Cardiac septum (tissue), 1 donor: ENCODE measurements at places on chromosomes 5 and 9. TPM values are rescaled to one million over a fixed set of nuclear protein-coding genes. Genes with fewer than 3 reads are reported as not detected.

NRG2 gene
- total RNA-seq, result 5.1 TPM

PKD2L2 gene
- total RNA-seq, result 0.62 TPM

PLPP7 gene
- total RNA-seq, result 78.7 TPM

CBY3 gene
- not detected for total RNA-seq

BARHL1 gene
- not detected for total RNA-seq

CERCAM gene
- 16.6 TPM for total RNA-seq

FOXD4L4 gene
- not detected for total RNA-seq

GRCh38 chr5:170097934-170098333, 7.8 kb upstream of the FOXI1 start:
- peak; percentile 74 for DNase-seq

DNA sequence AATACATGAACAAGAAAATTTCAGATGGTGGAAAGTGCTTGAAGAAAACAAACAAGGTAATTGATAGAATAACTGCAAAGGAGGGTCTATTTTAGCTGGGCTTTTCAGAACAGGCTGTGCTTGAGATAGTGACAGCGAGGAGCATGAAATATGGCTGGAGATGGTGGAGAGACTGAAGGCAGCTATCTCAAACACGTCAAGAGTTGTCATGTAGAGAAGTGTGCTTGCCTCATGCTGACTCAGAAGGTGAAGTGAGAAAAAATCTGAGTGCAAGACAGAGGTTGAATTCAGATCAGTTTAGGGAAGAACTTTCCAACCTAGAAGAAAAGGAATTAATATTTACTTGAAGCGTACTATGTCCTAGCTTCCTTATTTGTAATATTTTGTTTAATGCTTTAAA, 115.5 kb upstream of the RANBP3L start:
- no peak for DNase-seq

DNA sequence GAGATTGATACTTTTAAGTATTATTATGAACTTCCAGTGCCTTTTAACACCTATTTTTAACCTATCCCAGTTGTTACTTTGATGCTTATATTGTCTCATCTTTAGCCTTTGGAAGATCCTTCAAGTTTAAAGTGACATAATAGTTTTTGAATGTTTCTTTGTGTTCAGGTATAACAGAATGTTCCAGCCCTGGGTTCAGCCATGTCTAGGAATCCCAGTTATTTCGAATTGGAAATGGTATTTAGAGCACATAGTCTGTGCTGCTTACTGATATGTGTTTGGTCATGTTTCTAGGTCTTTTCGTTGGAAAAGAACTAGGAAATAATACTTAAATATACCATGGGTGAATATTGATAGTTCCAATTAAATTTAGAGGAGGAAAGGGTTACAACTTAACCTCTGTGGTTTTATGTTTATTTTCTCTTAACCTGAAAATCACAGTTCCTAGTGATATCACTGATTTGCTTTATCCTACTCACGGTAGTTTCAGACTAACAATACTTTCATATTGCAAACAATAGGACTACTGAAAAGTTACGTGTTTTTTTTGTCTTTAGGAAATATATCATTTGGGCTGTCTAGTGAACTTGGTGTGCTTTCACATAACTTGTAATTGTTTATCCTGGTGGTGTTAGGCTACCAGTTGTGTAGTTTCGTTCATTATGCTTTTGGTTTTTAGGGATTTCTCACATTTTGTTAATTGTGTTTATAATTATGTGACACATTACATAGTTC, 37.8 kb downstream of the UHRF2 start:
- no peak for DNase-seq

- DNase-seq, result no peak
These were observed 96.4 kb downstream of the RFK start for GRCh38 chr9:76297721-76298239.

- DNase-seq, result no peak
These were observed 52.4 kb downstream of the FBXW11 start for GRCh38 chr5:171953860-171954701.

GRCh38 chr9:72315089-72315509, 49.9 kb downstream of the ZFAND5 start:
- no peak for DNase-seq

DNA sequence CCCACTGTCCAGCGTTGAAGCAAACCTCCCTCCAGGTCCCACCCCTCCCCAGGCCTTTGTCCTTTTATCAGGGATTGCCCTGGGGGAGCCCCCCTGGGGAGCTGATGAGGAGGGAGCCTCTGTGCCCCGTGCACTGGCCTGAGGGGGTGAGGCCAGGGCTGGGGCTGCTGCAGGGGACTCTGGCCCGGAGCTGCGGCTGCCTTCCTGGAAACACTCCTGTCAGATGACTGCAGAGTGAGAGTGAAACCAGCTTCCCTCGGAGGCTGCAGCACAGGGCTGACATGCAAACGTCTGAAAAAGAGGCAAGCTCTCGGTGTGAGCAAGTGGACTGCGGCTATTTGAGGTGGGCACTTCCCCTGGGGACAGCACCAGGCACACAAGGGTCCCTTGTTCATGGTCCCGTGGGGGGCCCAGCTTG, 4.6 kb upstream of the TRAF2 start:
- no peak for DNase-seq

- DNase-seq, result no peak
These were observed 184.0 kb upstream of the GDNF start for GRCh38 chr5:38023799-38024198.

GRCh38 chr9:135136991-135137832, 49.7 kb downstream of the OLFM1 start:
- no peak for DNase-seq

DNA sequence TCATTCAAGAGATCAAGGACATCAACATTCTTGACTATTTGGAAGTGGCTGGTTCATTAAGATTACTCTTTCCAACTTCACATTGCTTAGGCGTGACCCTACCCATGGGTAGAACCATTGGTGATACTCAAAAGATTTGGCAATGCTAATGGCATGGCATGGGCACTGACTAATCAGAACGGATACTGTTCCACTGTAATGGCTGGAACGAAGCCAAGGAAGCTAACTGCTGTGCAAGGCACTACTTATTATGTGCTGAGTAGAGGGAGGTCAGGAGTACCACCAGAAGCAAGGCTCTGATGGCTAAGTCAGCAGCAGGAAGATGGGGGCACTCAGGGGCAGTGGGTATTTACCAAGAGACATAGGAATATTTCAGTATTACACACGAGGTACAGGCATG, 31.9 kb downstream of the GNA14 start:
- no peak for DNase-seq

DNA sequence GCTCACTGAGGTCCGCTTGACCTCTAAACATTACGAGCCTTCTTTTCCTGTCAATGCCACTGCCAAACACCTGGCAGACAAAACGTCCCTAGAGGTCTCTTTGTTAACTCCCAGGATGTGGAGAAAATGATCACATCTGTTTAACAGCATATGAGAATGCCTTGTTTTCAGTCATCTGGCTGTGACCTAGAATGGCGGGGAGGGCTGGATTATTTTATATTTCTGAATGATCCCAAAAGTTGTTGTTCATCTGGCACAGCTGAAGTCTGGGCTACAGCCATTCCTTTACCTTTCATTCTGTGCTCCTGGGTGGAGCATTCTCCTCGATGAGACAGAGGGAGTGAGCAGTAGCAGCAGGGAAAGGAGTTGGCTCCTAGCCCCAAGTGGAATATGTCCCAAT, 138.2 kb downstream of the PRDM6 start:
- no peak for DNase-seq

- DNase-seq, result no peak
These were observed 5.6 kb downstream of the CDX1 start for GRCh38 chr5:150172145-150172544.

DNA sequence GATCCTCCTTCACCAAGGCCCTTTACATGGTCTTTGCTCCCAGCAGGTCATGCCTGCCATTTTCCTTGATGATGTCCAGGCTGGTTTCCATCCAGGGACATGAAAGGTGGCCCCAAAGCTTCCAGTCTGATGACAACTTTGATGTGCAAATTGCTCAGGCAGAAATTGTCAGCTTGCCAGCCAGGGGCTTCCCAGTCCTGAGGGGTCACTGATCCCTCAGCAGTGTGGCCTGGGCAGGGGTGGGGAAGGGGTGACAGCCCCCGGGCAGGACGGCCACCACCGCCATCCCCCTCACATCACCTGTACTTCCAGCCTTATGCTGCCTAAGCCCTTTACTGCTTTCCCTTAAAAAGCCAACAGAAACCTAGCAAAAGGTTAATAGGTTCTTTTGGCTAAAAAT, 96.3 kb downstream of the ANKRD33B start:
- no peak for DNase-seq

DNA sequence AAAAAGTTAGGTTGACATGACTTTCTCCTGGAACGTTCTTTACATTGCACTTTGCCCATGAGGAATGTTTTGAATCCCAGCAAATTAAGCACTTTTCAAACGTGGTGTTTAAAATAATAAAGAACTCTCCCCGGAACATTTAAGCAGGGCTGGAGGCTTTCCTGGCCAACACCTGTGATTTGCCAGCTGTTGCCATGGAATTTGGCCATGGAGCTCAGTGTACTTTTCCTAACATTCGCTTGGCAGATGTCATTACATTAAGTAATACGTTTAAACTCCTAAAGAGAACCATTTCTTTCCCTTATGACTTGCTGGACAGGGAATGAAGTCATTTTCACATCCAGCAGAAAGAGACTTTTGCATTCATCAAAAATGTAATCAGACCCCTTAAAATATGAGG, 146.1 kb downstream of the GAS1 start:
- DNase-seq, result no peak

DNA sequence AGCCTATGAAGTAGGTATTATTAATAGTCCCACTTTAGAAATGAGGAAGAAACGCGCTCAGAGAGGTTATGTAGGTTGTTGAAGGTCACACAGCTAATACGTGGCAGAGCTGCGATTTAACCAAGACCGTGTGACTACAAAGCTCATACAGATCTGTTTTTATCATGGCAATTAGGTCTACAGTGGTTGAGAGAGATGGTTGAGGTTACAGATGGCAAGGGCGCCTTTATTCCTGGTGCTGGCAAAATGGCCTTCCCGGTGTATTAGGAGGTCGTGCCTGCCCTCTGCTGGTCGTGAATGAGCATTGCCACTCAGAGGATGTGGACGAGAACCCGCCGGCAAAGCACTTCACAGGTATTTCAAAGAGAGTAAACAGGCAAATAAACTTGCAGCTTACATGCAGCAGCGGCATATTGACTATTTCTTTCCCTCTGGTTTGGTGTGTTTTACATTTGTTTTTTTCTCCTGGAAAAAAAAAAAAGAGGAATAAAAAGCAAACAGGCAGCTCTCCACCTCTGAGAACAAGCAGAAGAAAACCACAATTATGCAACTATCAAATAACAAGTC, 65.3 kb upstream of the EGFLAM start:
- DNase-seq, result peak; percentile 80

DNA sequence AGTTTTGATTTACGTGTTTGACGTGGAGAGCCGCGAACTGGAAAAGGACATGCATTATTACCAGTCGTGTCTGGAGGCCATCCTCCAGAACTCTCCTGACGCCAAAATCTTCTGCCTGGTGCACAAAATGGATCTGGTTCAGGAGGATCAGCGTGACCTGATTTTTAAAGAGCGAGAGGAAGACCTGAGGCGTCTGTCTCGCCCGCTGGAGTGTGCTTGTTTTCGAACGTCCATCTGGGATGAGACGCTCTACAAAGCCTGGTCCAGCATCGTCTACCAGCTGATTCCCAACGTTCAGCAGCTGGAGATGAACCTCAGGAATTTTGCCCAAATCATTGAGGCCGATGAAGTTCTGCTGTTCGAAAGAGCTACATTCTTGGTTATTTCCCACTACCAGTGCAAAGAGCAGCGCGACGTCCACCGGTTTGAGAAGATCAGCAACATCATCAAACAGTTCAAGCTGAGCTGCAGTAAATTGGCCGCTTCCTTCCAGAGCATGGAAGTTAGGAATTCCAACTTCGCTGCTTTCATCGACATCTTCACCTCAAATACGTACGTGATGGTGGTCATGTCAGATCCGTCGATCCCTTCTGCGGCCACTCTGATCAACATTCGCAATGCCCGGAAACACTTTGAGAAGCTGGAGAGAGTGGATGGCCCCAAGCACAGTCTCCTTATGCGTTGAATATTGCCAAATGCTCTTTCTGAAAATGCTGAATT, 850 bp downstream of the RRAGA start:
- no peak for DNase-seq

DNA sequence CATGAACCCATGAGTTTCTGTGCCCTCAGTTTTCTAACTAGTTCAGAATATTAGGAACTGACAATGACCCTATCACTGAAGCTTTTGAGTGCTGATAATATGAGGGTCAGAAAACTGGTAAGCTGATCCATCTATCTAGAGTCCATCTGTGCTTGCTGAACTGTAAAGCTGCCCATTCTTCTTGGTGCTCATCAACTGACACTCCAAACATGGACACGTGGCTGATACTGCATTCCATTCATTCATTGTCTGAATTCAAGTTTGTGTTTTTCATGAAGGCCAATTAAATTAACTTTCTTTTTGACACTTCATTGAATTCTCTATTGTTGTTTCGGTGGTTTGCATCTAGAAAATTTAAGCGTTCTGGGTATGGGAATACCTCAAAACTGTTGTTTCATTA, 17.6 kb downstream of the NREP start:
- DNase-seq, result no peak

DNA sequence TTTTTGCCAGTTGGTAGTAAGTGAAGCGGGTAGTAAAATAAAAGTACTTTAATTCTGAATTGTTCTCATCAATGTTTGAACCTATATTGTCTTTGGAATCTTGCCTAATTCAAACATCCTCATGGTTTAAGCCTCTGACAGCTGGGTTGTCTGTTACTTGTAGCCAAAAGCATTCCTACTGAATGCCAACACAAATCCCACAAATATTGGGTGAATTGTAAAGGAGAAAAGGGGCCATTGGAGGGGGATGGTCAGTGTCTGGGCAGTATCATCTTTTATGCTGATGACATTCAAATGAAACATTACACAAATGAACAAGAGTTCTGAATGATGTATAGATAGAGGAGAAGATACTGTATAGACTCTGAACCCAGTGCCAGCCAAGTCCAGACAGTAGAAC, 309.5 kb downstream of the OSTF1 start:
- no peak for DNase-seq

GRCh38 chr9:34252670-34253459, 74.0 kb downstream of the UBAP1 start:
- DNase-seq, result peak; percentile 87
